ENCODE measurements at places on chromosomes 13 and 19.

DNA sequence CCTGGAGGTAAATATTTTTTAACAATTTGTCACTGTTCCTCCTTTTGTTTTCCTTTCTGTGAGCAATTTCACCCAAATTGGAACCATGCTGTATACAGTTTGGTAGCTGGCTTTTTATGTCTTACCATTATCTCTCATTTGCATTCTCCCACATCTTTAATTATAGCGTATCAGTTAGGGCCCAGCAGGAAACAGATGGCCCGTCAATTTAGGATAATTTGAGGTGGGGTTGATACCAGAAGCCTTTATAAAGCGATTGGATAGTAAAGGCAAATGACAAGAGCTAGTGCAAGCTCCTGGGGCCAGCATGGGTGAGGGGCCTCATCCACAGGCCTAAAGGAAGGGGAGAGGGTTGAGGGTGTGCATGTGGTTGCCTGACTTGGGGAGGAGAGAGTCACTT is 3.8 kb upstream of the IFNL4 start:
- no peak for DNase-seq

DNA sequence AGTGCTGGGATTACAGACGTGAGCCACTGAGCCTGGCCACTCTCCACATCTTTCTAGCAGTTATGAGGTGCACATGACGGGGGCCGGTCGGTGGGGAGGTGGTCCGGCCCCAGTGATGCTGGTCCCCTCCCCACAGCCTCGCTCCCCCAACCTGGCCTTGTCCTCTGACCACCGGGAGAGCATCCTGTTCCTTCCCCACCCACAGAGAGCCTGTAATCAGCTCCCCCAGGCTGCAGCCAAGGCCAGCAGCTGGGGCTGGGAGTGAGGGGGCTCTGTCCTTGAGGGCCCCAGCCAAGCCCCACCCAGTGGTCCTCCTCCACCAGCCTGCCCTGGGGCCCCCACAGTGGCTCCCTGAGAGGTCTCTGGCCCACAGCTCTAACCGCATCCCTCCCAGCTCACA is 3.0 kb upstream of the INSL3 start:
- DNase-seq: no peak

- DNase-seq: no peak
Measured at GRCh38 chr13:107912745-107913144, 302.6 kb downstream of the LIG4 start.

GRCh38 chr13:43127827-43128226 is 104.4 kb downstream of the DNAJC15 start:
- DNase-seq: no peak

DNA sequence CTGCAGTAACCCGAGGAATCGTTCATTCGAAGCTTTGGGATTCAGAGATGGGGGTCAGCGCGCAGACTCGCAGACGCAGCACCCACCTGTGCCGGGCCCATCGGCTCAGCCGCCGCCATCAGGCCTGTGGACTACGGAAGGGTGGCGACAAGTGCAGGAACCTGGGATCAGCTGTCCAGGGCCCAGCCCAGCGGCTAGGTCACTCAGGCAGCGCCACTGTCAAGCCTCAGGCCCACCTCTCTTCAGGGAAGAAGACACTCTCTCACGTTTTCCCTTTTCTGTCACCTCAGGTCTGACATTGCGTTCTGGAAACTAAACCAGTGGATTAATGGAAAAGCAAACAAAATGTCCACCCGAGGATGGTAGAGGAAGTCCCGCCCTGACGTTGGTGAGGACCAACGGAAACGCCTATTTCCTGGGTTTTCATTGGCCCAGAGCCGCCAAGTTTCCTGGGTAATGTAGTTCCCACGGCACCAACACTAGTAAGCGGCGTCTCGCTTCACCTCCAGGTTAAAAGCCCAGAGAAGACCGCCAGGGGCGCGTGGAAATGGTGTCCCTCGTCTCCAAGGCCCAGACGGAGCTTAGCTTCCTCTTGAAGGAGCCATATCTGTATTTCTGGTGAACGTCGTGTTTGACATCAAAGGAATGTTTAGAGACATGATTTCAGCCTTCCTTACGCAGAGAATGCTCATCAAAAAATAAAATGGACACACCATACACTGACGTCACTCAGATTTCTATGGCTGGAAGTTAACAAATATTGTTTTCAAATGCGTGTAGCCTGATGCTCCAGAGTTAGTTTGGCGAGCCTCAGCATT is at the start of gene ZNF772:
TSS of gene ZNF772 (minus strand) at position 376 of the 818 bp plus-strand sequence. CDS start at position 119, 257 bp downstream.
- DNase-seq: peak; percentile 93

- DNase-seq: no peak
Measured at GRCh38 chr13:100397627-100398026, 191.0 kb downstream of the GGACT start.

DNA sequence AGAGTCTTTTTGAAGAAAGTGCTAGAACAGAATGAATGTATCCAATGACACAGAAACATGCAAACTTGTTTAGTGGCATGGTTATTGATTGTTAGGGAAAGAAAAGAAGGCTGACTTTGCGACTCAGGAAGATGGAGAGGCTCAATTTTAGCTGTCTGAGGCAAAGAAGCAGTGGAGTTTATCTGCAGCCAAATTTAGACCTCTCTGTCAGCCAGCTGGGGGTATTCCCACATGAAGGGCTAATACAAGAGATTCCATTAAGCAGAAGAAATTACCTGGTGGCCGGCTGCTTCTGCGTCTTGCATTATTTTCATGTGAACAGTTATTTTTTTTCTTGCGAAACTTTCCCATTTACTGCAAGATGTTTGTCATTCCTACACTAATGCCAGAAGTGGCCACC is 240.2 kb upstream of the NBEA start:
- no peak for DNase-seq

DNA sequence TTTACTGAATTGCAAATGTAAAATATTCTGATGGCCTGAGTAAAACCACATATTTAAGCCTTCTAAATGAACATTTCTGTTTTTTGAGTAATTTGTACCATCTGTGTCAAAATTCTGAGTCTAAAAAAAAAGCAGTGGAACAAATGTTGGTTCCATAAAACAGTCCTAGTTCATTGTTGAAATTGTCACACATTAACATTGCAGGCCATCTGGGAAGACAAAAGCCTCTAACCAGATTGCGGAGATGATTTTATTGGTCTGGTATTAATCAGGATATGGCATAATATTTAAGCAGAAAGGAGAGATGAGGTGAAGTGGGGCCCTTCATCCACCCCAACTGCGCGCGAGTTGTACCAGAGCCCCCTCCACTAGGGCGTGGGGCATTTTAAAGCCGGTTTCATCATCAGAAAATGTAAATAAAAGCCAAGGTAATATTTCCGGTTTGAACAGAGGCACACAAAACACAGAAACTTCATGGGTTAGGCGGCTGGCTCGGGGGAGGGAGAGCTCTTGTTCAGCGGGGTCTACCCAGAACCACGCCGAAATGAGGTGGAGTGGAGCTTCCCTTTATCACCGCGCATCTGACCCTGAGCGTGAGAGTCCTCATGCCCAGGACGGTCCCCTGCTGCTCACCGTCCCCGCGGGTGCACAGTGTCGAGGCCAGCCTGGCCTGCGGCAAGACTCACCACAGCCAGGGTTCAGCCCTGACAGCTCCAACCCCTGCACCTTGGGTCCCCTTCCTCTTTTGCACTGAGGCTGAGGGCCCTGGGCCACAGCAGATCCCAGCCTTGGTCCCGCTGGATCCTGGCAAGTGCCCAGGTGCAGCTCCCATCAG is 169.2 kb downstream of the URI1 start:
- no peak for DNase-seq

DNA sequence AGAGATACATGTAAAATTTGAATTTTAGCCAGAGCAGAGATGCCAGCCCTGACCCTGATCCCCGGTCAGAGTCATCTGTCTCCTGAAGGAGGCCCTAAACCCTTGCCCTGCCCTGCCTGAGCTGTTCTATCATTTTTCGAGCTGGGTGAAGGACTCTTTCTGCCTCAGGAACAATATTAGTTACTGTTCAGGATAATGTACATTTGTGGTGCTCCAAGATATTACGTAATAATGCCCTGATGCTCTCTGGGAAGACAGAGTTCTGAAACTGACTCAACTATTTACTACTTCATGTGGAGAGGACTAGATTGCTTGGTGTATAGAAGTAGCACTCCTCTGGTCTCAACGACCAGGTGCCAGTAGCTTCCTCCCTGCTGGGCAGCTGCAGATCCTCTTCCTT is 37.9 kb upstream of the UBL3 start:
- no peak for DNase-seq

GRCh38 chr13:29483211-29483610 is 112.3 kb downstream of the SLC7A1 start:
- no peak for DNase-seq

DNA sequence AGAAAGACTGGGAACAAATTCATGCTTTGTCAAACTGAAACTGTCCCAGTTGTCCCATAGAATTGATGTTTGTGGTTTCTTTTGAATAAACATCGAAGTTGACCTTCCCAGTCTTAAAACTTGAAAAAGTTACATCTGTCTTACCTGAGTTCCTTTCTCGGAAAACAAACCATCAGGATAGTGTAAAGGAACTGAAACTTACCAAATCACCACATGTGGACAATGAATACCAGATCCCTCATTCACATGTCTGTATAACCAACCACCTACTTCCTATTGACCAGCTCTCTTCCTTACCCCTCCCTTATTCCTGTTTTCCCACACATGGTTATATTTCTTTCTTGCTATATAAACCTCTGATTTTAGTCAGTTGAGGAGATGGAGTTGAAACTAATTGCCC is 791.7 kb upstream of the PCDH20 start:
- no peak for DNase-seq

- no peak for DNase-seq
Measured at GRCh38 chr13:64755961-64756360, 2474.2 kb downstream of the PCDH9 start.

GRCh38 chr19:7076151-7076550 is 6.6 kb downstream of the ZNF557 start:
- no peak for DNase-seq

DNA sequence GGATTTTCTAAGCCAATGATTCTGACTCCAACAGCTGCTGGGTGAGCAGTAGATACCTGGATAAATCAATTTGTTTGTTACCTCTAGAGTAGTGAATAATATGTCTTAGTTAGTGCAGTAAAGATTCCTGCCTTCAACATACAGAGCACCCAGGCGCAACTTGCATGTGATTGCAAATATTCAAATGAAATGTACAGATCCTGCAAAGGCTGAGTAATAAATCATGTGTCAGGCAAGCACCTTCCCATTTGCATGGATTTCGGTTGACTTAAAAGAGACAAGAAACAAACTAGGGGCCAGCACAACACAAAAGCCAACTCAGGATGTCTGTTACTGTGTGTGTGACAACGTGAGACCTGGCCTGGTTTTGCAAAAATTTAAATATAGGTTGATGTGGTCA is 79.7 kb downstream of the TNFSF11 start:
- no peak for DNase-seq

GRCh38 chr13:29752175-29752574 is 98.2 kb downstream of the UBL3 start:
- DNase-seq: no peak

DNA sequence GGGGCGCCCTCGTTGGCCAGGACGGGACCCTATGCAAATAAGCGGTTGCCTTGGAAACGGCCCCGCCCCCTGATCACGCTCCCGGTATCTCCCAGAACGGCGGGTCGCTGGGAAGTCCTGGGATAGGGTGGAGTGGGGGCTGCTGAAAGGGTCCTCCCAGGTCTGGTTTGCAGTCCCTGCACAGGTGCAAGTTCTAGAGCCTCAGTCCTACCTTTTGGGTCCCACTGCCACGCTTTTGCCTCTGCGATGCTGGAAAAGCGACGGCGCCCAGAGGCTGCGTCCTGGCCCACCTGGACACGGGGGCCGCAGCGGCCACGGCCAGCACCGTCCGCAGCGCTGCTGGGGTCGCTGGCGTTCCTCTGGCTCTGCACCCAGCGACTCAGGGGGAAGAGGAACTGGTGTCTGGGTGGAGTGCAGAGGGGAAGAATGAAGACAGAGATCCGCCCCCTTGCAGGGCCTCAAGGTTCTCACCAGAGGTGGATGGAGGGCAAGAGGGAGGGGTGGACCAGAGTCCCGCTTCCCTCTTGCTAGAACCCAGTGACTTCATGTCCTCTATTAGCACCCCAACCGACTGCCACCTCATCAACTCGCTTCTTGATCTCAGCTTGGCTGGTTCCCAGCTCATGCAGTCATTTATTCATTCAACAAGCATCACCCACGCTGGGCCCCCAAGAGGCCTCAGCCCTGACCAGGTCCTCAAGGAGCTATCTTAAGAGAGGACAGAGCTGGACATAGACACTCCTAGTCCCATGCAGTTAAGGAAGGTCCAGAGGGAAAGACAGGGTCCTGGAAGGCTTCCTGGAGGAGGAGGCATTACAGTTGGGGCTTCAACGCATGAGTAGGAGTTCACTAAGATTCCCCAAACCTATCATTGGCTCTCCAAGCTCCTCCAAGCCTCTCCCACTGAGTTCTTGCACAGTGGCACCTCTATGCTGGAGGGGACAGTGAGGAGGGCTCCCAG is at the start of gene LRRC25:
TSS of gene LRRC25 (minus strand) at position 381 of the 961 bp plus-strand sequence. CDS start 659 bp downstream, outside the sequence.
- DNase-seq: no peak

DNA sequence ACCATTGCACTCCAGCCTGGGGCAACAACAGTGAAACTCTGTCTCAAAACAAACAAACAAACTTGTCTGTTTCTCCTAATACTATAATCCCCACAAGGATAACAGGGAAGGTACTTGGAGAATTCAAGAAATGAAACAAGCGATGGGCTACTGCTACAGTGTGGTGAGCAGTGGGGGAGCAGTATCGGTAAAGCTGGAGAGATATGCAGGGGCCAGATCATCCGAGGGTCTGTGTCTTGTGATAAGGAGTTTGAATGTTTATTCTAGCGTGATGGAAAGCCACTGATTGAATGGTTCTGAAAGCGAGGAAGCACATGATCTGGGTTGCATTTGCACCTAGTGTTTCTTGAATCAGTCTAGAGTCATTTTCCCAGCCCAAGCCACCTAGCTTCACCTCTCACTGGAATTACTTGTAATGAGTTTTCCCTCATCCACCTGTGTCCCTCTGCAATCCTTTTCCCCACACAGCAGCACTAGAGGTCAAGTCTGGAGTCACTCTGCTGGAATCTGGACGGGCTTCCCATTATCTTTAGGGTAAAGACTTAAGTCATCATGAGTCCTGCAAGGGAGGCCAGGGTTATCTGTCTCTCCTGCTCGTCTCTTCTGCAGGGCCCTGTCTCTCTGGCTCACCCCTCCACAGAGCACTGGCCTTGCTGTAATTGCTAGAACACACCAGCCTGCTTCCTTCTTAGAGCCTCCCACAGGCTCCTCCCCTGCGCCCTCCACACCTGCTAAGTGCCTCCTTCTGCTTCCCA is 162.3 kb downstream of the KLF5 start:
- DNase-seq: no peak

DNA sequence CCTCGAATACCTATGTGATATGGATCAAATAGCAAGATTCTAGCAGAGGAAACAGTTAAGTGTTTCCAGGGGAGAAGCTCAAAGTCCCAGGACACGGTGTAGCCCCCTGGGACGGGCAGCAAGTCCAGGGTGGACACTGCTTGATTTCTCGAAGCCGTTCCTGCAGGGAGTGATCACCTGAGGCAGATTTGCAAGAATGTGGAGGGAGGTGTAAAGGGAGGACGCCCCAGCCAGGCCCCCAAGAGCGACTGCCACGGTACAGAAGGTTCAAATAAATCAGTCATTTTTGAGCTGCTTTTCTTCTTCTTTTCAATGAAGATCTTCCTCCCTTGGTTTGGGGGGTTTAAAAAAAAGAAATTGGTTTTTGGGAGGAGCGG is 41.4 kb downstream of the KLF2 start:
- no peak for DNase-seq
